Thyroid gland (tissue), 4 donors: ENCODE measurements at places on chromosomes 7 and 10. TPM values are rescaled to one million over a fixed set of nuclear protein-coding genes. Genes with fewer than 3 reads are reported as not detected.

The PDE1C gene
- 4.0 TPM for total RNA-seq

The PTEN gene
- total RNA-seq, result 163 TPM

The TMEM196 gene
- not detected for total RNA-seq

The SPAM1 gene
- not detected for total RNA-seq
